Neural crest cell (in vitro differentiated cells): ENCODE measurements at places on chromosomes 2 and 18. TPM values are rescaled to one million over a fixed set of nuclear protein-coding genes. Genes with fewer than 3 reads are reported as not detected.

- H3K27ac ChIP-seq: no peak overlapping the region
- no peaks in the 10 kb centered on the region for H3K27me3 ChIP-seq
- H3K36me3 ChIP-seq: no peaks in the 10 kb centered on the region
- H3K4me1 ChIP-seq: peaks cover 6% of the 10 kb centered on the region
- DNase-seq: no peak
- H3K4me3 ChIP-seq: no peak overlapping the region
Measured at GRCh38 chr18:74609535-74609934, 11.9 kb downstream of the ZNF407 start.

- no peaks in the 10 kb centered on the region for H3K36me3 ChIP-seq
- no peak overlapping the region for H3K4me3 ChIP-seq
- no peak for DNase-seq
- no peaks in the 10 kb centered on the region for H3K27me3 ChIP-seq
Measured at GRCh38 chr2:173720306-173720705, 244.9 kb downstream of the SP3 start.

GRCh38 chr2:235779444-235779896 lies 285.6 kb downstream of the AGAP1 start:
- no peak overlapping the region for H3K4me3 ChIP-seq
- no peak overlapping the region for H3K27ac ChIP-seq
- DNase-seq: peak; percentile 80
- peaks cover 2% of the 10 kb centered on the region for H3K36me3 ChIP-seq
- H3K27me3 ChIP-seq: no peaks in the 10 kb centered on the region
- H3K4me1 ChIP-seq: peaks cover 19% of the 10 kb centered on the region

- H3K27me3 ChIP-seq: no peaks in the 10 kb centered on the region
- peaks cover 5% of the 10 kb centered on the region for H3K4me1 ChIP-seq
Measured at GRCh38 chr18:60266558-60266957, 106.0 kb downstream of the MC4R start.

DNA sequence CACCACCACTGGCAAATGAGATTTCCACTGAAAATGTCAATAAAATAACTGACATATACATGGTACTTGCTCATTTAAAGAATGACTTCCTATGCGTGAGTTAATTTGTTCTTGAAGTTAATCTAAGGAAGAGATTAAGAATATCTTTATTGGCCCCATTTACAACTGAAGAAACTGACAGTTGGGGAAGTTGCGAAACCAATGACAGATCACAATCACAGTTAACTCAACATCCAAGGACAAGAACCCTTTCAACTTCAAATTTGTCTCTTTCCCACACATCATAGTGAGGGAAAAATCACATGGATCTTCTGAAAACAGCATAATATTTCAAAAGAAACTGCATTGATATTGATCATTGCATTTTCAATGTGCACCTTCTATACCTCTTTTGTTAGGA lies 565.4 kb downstream of the IRS1 start:
- DNase-seq: no peak
- no peaks in the 10 kb centered on the region for H3K36me3 ChIP-seq
- no peak overlapping the region for H3K27ac ChIP-seq

DNA sequence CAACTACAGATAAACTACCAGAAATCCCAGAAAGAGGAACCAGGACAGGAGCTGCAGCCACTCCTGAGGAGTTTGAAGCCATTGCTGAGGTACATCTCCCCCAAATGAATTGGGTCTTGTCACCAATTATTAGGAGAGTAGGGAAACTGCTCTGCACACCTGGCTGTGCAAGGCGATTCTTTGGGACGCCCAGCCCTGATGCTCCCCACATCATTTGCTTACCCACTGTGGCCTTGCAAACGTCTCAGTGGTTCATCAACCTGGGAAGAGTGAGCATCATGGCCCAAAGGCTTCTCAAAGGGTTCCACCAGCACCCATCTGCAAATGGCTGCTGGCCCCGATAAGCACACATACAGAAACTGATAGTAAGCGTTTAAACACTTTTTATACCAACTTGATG lies 21.8 kb upstream of the DCDC2C start:
- H3K27me3 ChIP-seq: peaks cover 6% of the 10 kb centered on the region
- no peaks in the 10 kb centered on the region for H3K4me1 ChIP-seq
- H3K36me3 ChIP-seq: no peaks in the 10 kb centered on the region
- no peak for DNase-seq
- no peak overlapping the region for H3K27ac ChIP-seq

DNA sequence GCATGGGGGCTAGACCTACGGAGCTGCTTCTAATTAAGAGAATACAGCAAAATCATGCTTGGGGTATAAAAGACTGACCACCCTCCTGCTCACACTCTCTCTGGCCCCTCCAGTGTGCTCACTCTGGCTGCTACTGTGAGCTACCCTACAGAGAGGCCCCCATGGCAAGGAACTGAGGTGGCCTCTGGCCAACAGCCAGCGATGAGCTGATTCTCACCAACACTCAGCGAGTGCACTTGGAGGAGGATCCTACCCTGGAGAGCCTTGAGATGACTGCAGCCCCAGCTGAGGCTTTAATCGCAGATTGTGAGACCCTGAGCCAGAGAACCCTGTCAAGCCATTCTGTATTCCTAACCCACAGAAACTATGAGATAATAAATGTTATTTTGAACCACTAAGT lies 88.2 kb downstream of the GFPT1 start:
- no peak overlapping the region for H3K27ac ChIP-seq
- no peaks in the 10 kb centered on the region for H3K36me3 ChIP-seq
- no peak for DNase-seq
- peaks cover 73% of the 10 kb centered on the region for H3K27me3 ChIP-seq

- no peak overlapping the region for H3K27ac ChIP-seq
- H3K27me3 ChIP-seq: no peaks in the 10 kb centered on the region
Measured at GRCh38 chr2:182230561-182230960, 196.3 kb downstream of the PDE1A start.

DNA sequence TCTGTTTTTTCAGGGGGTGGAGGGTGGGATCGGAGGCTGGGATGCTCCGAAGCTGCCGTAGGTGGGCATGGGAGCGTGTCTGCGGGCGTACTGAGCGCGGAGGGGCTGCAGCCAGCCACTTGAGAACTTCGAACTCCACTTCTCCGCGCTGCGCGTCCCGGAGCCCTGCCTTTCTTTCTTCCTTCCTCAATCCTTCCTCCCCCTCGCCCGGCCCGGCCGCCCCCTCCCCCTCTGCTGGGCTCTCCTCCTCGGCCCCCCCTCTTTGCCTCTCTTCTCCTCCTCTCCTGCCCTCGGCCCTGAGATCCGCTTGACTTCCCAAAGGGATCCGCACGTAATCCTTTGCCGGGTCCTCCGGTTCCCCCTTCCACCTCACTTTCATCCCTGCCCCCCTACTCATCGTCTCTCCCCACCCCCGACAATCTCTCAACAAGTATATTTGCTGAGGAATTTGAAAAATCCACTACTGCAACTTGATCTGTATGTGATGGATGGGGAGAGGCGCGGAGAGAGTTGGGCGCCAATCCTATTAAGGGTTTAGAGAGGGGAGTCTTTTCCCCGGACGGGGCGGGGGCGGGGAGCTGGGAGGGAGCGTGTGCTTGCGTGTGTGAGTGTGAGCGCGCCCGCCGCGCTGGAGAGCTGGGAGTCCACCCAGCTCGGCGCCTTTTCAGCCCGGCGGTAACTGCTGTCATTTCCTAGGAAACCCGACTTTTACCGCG lies 1.1 kb downstream of the GLI2 start:
- peak overlapping the region; percentile 92 for H3K27ac ChIP-seq
- peak overlapping the region; percentile 94 for H3K4me3 ChIP-seq
- peak; percentile 26 for DNase-seq
- peaks cover 67% of the 10 kb centered on the region for H3K27me3 ChIP-seq
- H3K4me1 ChIP-seq: peaks cover 52% of the 10 kb centered on the region
- no peaks in the 10 kb centered on the region for H3K36me3 ChIP-seq

DNA sequence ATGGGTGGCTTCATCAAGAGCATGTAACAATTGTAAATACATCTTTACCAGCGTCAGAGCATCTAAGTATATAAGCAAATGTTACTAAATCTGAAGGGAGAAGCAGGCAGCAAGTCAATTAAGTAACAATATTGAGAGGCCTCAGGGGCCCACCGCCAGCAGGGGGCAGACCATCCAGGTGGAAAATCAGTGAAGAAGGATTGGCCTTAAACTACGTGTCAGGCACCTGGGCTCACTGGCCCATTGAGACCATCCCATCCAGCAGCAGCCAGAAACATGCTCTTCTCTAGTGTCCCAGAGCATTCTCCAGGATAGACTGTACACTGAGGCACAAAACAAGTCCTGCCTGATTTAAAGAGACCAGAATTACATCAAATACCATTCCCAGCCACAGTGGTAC lies 96.2 kb upstream of the SNTG2 start:
- DNase-seq: peak; percentile 40
- no peaks in the 10 kb centered on the region for H3K36me3 ChIP-seq
- H3K4me1 ChIP-seq: peaks cover 19% of the 10 kb centered on the region
- H3K27me3 ChIP-seq: no peaks in the 10 kb centered on the region

DNA sequence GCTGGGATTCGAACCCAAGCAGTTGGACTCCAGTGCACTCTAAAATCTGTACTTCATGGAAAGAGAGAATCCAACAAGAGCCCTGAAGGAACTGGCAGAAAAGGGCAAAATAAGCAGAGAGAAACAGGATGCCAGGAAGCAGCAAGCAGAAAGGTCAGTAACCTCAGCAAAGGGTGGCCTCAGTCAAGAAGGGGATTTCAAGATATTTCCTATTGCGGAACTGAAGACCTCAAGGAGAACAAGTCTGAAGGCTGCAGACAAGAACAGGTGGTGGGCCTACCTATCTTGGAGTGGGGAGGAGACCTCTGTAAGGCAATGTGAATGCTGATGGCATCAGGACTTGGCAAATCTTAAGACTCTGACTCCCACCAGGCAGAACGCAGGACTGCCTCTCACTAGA lies 20.1 kb upstream of the MREG start:
- peaks cover 22% of the 10 kb centered on the region for H3K4me1 ChIP-seq
- no peaks in the 10 kb centered on the region for H3K27me3 ChIP-seq
- no peak for DNase-seq
- no peak overlapping the region for H3K4me3 ChIP-seq
- H3K36me3 ChIP-seq: peaks cover 3% of the 10 kb centered on the region
- no peak overlapping the region for H3K27ac ChIP-seq

DNA sequence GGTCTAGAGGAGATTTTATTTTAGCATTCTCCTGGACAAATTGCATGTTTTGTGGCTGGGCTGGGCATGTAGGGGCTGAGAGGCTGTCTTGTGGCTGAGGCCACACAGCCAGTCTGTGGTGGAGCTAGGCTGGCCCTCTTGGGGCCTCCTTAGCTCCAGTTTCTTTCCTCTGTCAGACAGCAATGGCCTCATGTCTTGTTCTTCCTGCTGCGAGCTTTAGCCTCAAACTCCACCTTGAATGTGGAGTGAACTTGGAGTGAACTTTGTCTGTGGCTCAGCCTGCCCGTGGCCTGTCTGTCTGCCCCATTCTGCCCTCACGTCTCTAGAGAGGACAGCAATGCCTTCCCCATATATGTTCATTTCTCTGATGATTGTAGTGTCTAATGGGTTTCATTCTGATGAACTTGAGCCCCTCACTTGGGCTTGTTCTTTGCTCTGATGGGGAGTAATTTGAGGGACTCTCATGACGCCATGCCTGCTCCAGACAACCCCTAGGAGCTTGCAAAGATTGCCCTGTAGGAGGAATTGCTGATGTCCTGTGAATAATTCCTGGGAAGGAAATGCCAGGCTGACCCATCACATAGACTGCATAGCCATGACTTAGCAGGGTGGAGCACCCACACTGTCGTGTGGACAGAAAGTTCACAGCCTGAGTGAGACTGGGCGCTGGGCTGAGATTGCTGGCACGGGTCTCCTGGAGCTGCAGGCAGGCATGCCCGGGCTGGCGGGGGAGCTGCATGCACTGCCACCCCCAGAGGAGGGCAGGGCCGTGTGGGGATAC lies 42.6 kb downstream of the ASAP2 start:
- H3K4me1 ChIP-seq: peaks cover 64% of the 10 kb centered on the region
- DNase-seq: no peak
- no peaks in the 10 kb centered on the region for H3K27me3 ChIP-seq
- H3K36me3 ChIP-seq: no peaks in the 10 kb centered on the region
- H3K27ac ChIP-seq: no peak overlapping the region

DNA sequence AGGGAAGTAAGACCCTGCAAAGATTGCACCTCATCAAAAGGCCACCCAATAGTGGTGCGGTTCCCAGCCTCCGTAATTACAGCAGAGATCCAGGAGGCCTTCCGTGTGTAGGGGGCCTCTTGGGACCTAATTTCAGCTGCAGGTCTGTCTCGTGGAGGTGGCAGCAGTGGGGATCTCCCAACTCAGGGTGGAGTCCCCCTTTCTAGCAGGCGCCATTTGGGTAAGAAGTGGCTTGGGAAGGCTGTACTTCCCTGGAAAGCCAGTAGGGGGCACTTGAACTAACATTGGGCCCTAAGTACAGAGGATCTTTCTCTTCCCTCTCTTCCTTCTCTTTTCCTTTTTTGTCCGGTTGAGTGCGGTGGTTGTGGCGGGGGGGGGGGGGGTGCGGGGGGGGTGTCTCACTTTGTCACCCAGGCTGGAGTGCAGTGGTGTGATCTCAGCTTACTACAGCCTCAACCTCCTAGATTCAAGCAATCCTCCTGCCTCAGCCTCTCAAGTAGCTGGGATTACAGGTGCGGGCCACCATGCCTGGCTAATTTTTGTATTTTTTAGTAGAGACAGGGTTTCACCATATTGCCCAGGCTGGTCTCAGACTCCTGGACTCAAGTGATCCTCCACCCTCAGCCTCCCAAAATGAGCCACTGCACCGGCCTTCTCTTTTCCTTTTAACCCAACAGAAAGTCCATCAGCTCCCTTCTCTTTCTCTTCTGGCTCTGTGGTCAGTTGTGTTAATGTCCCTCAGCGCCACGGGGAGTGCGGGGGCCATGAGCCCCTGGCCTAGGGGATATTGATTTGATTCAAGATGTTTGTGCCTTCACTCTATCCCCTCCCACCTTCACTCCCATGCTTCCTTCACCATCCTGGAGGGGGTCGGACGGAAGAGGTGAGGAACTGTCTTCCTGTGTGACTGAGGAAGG lies 32.0 kb downstream of the CENPO start:
- peaks cover 42% of the 10 kb centered on the region for H3K4me1 ChIP-seq
- H3K36me3 ChIP-seq: peaks cover 26% of the 10 kb centered on the region
- H3K27me3 ChIP-seq: peaks cover 5% of the 10 kb centered on the region

Gene ST6GAL2
- 8.1 and 9.7 TPM in 2 replicates for total RNA-seq

Gene CNRIP1
- 36.6 and 37.3 TPM in 2 replicates for total RNA-seq

Gene VPS54
- 26.8 and 27.1 TPM in 2 replicates for total RNA-seq

Gene AGXT
- not detected in 2 replicates for total RNA-seq

Gene L3MBTL4
- total RNA-seq: 0.50 and 0.65 TPM in 2 replicates

Gene UGT1A5
- not detected in 2 replicates for total RNA-seq

Gene SRBD1
- 20.1 and 21.4 TPM in 2 replicates for total RNA-seq

Gene PNPT1
- 33.0 and 34.5 TPM in 2 replicates for total RNA-seq

Gene STON1
- 13.2 and 15.0 TPM in 2 replicates for total RNA-seq

Gene ALPP
- not detected in 2 replicates for total RNA-seq

Gene MYO5B
- 0.25 and 0.40 TPM in 2 replicates for total RNA-seq

Gene POTEI
- total RNA-seq: 1.1 and 1.3 TPM in 2 replicates
